ENCODE measurements at places on chromosomes 7 and 10. TPM values are rescaled to one million over a fixed set of nuclear protein-coding genes. Genes with fewer than 3 reads are reported as not detected.

The SCART1 gene
- 0.24 TPM for total RNA-seq

The CFTR gene
- total RNA-seq: 0.24 TPM

The HOXA1 gene
- total RNA-seq: 4.0 TPM

The AGAP4 gene
- total RNA-seq: 7.9 TPM

The TMED4 gene
- total RNA-seq: 49.6 TPM

The ST8SIA6 gene
- 0.08 TPM for total RNA-seq

The ZNF37A gene
- total RNA-seq: 5.7 TPM
